Right ventricle myocardium inferior (tissue), 1 donor: ENCODE measurements at places on chromosomes 2 and 18. TPM values are rescaled to one million over a fixed set of nuclear protein-coding genes. Genes with fewer than 3 reads are reported as not detected.

- DNase-seq, result no peak
These were observed 142.5 kb downstream of the FAM210A start for GRCh38 chr18:13583576-13584550.

Gene LRP2
- 0.14 TPM for total RNA-seq

Gene OSR1
- total RNA-seq, result 6.3 TPM

DNA sequence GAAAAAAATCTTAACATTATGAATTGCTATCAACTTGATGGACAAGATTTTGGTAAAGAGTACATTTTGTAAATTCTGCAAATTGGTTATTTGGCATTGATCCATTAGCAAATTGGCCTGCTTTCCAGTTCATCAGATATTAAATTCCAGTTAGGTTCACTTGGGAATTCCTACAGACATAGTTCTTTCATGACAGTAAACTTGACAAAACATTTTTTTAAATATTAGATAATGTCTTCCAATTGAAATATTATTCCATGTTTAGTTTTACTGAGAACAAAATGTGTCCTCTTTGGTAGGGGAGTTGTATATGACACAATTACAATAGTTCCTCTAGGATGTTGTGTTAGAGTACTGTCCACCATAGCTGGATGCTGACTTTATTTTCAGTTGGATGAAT, 141.9 kb downstream of the LCLAT1 start:
- no peak for DNase-seq

DNA sequence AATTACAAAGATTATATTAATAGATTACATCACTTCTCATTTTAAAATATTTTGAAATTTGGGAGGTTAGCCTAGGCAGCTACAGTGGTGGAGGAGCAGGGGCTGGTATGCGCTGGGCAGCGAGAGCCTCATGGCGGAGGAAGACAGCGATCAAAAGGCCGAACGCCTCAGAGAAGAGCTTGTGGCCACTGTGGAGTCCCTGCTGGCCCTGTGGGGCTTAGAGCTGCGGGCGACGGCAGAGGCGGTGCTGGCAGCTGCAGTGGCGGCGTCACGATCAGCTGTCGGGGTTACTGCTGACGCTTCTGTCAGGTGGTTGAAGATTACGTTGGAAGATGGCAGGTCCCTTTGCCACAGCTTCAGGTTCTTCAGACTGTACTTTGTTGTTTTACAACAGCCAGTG, 87.4 kb downstream of the ROCK2 start:
- DNase-seq, result no peak

Gene MARCHF4
- total RNA-seq, result 0.08 TPM

DNA sequence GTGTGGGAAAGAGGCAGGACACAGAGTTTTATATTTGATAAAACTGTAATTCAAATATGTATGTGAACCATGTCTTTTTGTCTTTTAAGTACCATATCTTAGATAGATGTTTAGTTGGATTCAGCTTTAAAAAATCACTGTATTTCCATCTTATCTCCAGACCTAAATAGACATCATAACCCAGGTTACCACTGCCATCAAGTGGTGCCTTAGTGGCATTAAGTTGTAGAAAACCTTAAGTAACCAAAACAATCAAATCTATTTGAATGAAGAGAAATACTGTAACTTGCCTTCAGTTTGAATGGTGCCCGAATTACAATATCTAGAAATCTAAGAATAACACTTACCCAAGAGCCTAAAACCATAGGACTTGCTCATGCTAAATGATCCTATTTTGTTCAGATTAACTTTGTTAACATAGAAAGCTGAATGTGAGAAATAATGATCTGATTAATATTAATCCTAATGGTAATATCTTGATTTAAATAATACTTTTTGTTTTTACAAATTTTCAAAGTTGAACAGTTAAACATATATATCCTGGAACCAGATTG, 92.5 kb upstream of the MAP2 start:
- no peak for DNase-seq

DNA sequence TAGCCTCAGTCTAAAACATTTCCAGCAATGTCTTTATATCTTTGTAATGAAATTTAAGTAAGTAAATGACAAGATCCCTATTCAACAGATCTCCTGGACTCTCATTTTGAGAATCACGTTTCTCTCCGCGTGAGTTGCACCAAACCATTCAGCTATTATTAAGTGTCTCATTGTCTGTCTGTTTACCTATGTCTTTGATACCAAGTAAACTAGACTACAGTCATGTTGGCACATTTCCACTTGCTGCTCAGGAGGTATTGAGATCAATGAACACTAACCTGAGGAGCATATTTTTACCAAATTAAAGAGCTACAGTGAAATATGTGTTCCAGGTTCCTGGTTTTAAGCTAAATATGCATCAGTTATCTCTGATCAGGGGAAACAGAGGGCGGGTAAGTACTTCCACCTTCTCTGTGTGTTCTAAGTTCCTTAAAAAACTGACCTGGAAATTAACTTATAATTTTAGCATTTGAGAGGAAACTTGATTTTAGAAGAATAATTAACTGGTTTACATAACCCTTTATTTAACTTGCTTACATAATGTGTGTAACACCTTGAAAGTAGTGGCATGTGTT, 125.8 kb downstream of the OSBPL6 start:
- no peak for DNase-seq

Gene UNC80
- not detected for total RNA-seq

Gene CABLES1
- total RNA-seq, result 3.1 TPM

Gene NAT8
- total RNA-seq, result not detected

GRCh38 chr2:19993731-19994130, 3.8 kb upstream of the WDR35 start:
- no peak for DNase-seq

- no peak for DNase-seq
These were observed 12.2 kb downstream of the EML6 start for GRCh38 chr2:54735636-54736035.

GRCh38 chr2:75326645-75327044, 127.3 kb upstream of the TACR1 start:
- no peak for DNase-seq

- DNase-seq, result no peak
These were observed 47.6 kb downstream of the PDE1A start for GRCh38 chr2:182379241-182379640.

Gene TRIM43
- not detected for total RNA-seq

DNA sequence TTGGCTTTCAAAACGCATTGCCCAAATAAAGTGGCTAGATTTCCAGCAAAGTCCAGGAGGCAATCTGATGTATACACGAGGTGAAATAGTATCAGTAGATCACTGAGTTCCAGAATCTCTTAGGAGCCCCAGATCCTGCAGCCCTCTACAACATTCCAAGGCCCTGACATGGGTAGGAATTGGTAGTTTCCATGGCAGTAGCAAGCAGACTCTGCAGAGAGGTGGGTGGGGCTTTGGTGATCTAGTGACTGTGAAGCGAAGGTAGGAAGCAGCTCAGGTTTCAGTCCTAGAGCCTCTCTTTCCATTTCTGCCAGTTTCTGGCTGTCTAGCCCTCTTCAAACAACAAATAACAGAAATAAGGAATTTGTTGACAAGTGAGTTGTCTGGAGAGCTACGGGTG, 13.8 kb upstream of the SGPP2 start:
- DNase-seq, result no peak

- DNase-seq, result no peak
These were observed 38.0 kb downstream of the RHBDD1 start for GRCh38 chr2:226873826-226874225.
